A549 treated with GW870086 at 1 μM for 4 hours (cell line): ENCODE measurements at places on chromosomes 5 and 9. TPM values are rescaled to one million over a fixed set of nuclear protein-coding genes. Genes with fewer than 3 reads are reported as not detected.

Gene IFNA2
- not detected in 5 replicates for total RNA-seq

Gene SYNPO
- 23.1 to 29.9 TPM (median 28.6 TPM) in 5 replicates for total RNA-seq

Gene ANKRD34B
- 0.05 to 0.12 TPM (median 0.06 TPM) in 4 of 5 replicates, not detected in the other for total RNA-seq

Gene STPG3
- total RNA-seq: not detected in 5 replicates

Gene OBP2B
- not detected in 5 replicates for total RNA-seq

Gene SOHLH1
- 0.10 TPM in 1 of 5 replicates, not detected in the others for total RNA-seq

Gene LAMC3
- 1.5 to 3.2 TPM (median 2.1 TPM) in 5 replicates for total RNA-seq

Gene ISL1
- 0.14 TPM in 1 of 5 replicates, not detected in the others for total RNA-seq

Gene RNF14
- 51.1 to 72.2 TPM (median 64.6 TPM) in 5 replicates for total RNA-seq

Gene RFX3
- 0.89 to 2.1 TPM (median 1.6 TPM) in 5 replicates for total RNA-seq

Gene GABRA1
- not detected in 5 replicates for total RNA-seq

Gene OR2K2
- total RNA-seq: not detected in 5 replicates

Gene DDX4
- not detected in 5 replicates for total RNA-seq

Gene PCAT7
- total RNA-seq: 0.31 to 0.90 TPM (median 0.67 TPM) in 5 replicates

Gene PCDHAC1
- 2.4 to 3.3 TPM (median 3.0 TPM) in 5 replicates for total RNA-seq

Gene SLC34A3
- total RNA-seq: 0.06 to 0.17 TPM (median 0.11 TPM) in 5 replicates

Gene ORM2
- total RNA-seq: not detected in 5 replicates

Gene MZB1
- total RNA-seq: 0.10 TPM in 1 of 5 replicates, not detected in the others

Gene COL15A1
- 0.23 to 0.77 TPM (median 0.56 TPM) in 5 replicates for total RNA-seq
